Stimulated activated CD8-positive, alpha-beta memory T cell treated with anti-CD3 and anti-CD28 coated beads, Interleukin-7, amount 100 ng/mL, for 1 hour (primary cell): ENCODE measurements at places on chromosomes 16 and 17.

DNA sequence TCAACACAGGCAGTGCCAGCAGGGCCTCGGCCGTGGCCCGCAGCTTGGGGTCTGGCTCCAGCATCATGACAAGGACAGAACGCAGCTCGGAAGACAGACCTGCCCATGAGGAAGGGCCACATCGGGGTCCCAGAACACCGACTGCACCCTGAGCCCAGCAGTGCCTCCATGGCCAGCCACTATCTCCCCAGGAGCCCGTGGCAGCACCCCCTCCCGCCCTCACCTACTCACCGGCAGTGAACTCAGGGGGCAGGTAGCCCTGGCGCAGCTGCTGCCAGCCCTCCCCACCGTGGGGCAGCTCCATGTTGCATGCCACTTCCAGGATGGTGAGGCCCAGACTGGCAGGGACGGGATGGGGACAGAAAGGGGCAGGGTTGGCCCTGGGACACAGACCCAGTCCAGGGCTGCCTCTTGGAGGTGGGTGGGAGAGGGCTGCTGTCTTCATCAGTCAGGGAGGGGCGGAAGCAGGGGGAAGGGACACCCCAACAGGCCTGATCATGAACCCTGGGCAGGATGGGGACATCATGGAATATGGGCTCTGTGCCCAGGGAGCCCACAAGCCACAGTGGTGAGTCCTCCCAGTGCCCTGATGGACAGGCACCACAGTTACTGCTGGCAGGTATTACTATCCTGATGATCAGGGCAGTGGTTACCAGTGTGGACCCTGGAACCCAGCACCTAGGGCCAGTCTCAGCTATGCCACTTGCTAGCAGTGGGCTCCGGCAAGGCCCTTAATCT, 5.3 kb downstream of the PAQR4 start:
- no peak for DNase-seq

- DNase-seq = no peak
Observed at GRCh38 chr17:82217530-82218204, 5.0 kb upstream of the CCDC57 start.

- DNase-seq = no peak
Observed at GRCh38 chr17:19290066-19290705, 53.0 kb downstream of the EPN2 start.

- no peak for DNase-seq
Observed at GRCh38 chr17:77749989-77750388, 208.5 kb upstream of the TNRC6C start.

GRCh38 chr16:13063457-13063856, 162.1 kb downstream of the SHISA9 start:
- DNase-seq = no peak

DNA sequence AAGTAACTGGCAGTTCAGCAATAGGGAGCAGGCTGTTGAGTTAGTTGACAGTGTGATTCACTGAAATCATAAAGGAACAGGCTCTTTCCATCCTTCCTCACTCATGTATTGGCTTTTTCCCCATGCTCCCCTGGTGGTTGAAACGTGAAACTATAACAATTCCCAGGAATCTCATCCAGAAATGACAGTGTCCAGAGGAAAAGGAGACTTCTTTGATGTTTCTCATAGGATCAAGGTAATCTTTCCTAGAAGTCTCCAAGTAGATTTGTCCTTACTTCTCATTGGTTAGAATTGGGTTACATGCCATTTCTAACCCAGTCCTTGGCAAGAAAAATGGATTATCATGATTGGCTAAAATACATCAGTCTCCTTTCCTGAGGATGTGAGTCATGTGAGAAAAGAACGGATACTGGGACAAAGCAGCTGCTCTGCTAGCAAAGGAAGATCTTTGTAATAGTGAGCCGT, 14.4 kb downstream of the TTC19 start:
- DNase-seq = no peak

- no peak for DNase-seq
Observed at GRCh38 chr17:69815406-69815805, 259.6 kb upstream of the KCNJ16 start.

GRCh38 chr17:71926746-71927398, 193.9 kb upstream of the SOX9 start:
- DNase-seq = no peak

DNA sequence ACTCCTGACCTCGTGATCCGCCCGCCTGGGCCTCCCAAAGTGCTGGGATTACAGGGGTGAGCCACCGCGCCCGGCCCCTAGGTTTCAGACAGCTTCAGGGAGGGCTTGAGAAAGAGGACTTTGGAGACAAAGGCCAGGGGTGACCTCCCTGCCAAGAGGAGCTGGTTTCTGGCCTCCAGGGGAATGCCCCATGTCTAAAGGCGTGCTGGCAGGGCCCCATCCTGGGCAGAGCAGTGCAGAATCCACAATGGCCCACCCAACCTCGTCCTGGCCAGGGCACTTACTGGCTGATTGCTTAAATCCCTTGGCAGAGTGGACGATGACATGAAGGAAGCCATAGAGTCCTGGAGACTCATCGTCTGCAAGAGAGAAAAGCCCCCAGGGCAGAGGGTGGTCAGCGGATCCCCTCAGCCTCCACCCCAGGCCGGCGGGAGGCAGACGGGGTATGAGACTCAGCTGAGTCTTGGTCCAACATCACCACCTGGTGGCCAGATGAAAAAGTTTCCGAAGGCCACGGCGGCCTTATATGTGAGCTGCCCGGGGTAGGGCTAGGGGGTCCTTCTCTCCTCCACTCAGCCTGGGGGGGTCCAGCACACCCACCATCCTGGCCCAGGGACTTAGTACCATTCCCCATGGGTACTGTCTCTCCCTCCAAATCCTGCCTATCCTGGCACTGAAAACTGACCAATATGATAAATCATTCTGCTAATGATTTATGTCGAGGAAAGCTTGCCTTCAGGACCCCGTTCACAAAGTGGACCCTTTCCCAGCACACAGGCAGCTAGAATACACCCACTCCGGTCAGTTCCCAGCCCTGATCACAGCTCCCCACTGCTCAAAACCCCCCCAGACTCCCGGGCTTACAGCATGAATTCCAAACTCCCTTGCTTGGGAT, 59.1 kb downstream of the TIMM22 start:
- no peak for DNase-seq

DNA sequence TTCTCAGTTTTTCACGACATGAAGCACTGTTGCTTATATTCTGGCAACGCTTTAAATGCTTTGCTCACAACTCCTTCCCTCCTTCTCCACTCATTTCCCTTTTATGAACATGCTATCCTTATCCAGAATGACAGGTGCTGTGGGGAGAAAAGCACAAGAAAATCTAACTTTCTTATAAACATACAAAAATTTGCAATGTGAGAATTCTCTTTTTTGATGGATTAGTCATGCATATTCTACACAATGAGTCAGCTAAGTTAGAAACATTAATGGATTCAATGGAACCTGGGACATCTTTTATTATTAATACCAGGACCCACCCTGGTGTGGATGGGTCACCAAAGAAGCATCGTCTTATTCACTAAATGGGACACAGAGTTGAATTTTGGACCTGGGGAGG, 234.6 kb upstream of the CDH5 start:
- DNase-seq = no peak

GRCh38 chr16:85302018-85302847, 190.0 kb upstream of the CIBAR2 start:
- no peak for DNase-seq

- no peak for DNase-seq
Observed at GRCh38 chr16:75052481-75053202, 53.8 kb downstream of the ZNRF1 start.

DNA sequence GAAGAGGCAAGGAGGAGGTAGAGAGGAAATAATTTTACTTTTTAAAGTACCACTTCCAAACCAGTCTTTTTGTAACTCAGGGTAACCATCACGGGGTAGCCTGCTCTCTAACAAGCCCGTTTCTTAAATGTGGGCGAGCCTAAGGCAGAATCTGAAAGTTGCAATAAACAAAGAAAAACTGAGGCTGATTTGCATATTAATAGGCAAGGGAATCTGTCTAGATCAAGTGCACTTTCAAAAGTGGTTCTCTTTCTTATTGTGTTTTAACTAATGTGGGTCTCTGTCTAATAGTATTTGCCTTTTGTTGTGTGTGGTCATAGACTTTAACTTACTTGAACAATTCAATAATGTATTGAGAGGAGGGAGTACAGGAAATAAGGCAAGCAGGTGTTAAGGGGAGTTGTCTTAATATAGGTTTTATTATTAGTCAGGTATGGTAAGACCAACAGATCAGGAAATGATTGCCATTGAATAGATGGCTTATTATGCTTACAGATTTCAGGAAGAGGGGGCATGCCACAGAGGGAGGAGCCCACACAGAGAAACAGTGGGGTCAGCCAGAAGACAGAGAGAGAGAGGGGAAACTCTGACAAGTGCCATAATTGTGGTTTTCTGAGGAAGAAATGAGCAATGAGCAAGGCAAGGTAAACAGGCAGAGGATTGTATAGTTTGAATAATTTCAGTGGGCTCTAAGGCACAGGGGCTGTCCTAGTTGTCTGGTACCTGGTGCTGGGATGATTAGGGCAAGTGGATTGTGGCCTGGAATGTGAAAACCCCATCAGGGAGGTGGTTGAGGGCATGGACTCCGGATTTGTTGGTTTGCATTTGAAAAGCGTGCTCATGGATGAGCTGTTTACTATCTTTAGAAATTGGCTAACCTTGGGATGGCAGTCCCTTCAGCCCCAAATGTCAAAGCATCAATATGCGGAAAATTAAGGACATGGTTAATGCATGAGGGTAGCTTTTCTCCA, 237.2 kb downstream of the TOX3 start:
- DNase-seq = no peak

DNA sequence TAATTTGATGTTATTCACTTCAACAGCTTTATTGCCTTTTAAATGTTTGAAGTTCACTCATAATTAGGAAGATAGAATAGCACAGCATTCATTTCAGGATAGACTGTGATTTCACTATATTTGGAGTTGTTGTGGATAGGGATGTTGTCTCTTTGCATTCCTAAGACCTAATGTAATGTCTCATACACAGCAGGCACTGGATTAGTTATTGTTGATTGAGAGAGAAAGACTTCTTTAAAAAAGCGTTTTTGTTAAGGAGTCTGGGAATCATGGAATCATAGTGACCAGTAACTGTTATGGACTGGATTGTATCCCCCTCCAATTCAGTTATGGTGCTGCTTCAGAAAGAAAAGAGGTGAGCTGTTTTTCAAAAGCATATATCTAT, 122.0 kb downstream of the USP22 start:
- DNase-seq = no peak

DNA sequence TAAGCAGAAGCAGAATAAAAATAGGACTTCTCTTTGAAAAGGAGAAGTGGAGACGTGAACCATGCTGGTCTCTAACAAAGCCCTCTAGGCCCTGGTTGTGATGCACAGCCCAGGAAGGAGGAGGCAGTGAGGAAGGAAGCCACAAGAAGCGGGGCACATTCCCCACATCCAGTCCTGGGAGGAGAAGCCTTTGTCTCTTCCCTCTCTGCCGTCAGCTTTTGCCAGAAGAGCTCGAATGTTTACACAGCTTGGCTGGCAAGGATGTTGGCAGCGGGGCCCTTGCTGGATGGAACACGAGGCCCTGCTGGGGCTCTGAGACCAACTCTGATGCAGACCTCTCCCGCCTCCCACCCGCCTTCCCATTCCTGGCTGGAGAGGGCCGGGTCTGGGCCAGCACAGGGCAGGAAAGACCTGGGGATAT, 91.3 kb downstream of the MAF start:
- no peak for DNase-seq

- no peak for DNase-seq
Observed at GRCh38 chr17:41340494-41340893, 10.1 kb downstream of the KRT33A start.

DNA sequence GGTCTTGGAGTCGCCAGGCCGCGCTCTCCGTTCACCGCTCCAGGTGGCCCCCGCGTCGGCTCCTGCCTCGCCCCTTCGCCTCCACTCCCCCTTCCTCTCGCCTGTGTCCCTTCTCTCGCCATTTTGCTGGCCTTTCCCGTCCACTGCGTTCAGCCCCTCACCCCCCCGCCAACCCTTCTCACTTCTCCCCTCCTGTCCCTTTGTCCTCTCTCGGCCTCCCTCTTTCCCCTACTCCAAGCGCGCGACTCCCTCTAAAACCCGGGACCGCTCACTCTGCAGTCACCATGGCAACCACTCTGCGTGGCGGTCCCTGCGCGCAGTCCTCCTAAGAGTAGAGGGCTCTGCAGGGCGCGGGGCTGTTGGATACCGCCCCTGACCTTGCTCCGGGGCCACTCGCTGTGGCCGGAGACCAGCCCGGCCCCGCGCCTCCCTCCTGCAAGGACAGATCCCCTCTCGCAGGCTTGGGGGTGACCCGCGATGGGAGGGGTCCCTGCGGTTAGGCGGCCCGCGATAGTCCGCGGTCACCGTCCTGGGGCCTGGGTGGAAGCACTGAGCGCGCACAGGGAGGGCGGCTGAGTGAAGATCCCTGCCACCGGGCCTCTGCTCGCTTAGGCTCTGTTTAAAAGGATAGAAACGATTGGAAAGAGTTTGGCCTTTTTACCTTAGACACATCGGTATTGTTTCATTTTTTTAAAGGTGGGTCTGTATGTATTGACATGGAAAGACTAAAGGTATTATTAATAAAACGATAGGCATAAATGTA, 454 bp downstream of the CCDC40 start:
- DNase-seq = no peak

GRCh38 chr17:20284570-20285295, 182.6 kb downstream of the LGALS9B start:
- no peak for DNase-seq

GRCh38 chr16:81790277-81790676, 11.2 kb downstream of the PLCG2 start:
- no peak for DNase-seq

GRCh38 chr17:56482229-56482628, 111.3 kb upstream of the NOG start:
- no peak for DNase-seq

- DNase-seq = no peak
Observed at GRCh38 chr17:61700252-61700651, 109.2 kb upstream of the NACA2 start.

GRCh38 chr16:19997264-19997663, 76.4 kb downstream of the GPR139 start:
- no peak for DNase-seq

GRCh38 chr17:73550556-73550955, 93.7 kb downstream of the SDK2 start:
- no peak for DNase-seq

GRCh38 chr16:80631581-80631980, 90.8 kb downstream of the DYNLRB2 start:
- no peak for DNase-seq

DNA sequence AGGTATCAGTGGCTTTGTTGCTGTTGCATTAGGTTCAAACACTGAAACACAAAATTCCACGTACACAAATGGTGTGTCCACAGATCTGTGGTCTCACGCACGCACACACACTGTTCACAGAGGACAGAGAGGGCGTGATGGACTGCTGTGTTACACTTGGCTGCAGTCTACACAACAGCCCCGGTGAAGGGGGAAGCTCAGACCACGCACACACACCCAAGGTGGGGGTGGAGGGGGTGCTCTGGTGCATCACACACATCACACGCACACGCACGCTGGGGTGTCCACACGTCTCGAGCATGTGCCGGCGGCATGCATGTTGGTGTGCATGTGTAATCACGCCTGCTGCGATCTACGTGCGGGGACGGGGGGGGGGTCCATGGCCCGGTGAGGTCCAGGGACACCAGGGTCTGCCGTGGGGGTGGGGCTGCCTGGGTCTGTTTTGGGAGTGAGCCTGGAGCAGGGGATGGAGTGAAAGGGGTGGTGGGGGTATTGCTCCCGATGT, 7.3 kb downstream of the HSD3B7 start:
- DNase-seq = no peak
